Testis (tissue), 5 donors: ENCODE measurements at places on chromosomes 12 and 14. TPM values are rescaled to one million over a fixed set of nuclear protein-coding genes. Genes with fewer than 3 reads are reported as not detected.

Gene CCDC198
- polyA plus RNA-seq: 3.8 TPM

Gene BATF
- polyA plus RNA-seq: 1.5 TPM

Gene KLHDC1
- 7.6 TPM for polyA plus RNA-seq

Gene TAS2R43
- not detected for polyA plus RNA-seq

Gene MAP3K9
- 18.0 TPM for polyA plus RNA-seq
